ENCODE measurements at places on chromosomes 16 and 17. TPM values are rescaled to one million over a fixed set of nuclear protein-coding genes. Genes with fewer than 3 reads are reported as not detected.

The CLDN6 gene
- total RNA-seq = not detected

GRCh38 chr17:46722662-46723285, 95.7 kb downstream of the WNT3 start:
- DNase-seq = no peak

- no peak for DNase-seq
These were observed 7.8 kb downstream of the PLXDC1 start for GRCh38 chr17:39143552-39144093.

The P2RX1 gene
- 0.61 TPM for total RNA-seq

- no peak for DNase-seq
These were observed 1.0 kb upstream of the GCSH start for GRCh38 chr16:81097230-81097629.

GRCh38 chr16:64428463-64429113, 693.3 kb downstream of the CDH11 start:
- DNase-seq = no peak

DNA sequence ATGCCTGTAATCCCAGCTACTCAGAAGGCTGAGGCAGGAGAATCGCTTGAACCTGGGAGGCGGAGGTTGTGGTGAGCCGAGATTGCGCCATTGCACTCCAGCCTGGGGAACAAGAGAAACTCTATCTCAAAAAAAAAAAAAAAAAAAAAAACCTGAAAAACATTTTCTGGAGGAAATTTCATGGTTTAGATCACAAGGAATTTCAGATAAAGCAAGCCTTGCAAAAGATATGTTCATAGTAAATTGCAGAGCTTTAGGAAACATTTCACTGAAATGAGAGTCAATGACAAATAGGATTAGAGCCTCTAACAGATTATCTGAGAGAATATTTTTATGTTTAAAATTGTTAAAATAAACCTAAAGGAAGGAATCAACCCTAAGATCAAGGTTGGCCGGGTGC, 3.2 kb downstream of the TAF15 start:
- no peak for DNase-seq

- DNase-seq = no peak
These were observed 90.8 kb upstream of the DNAH17 start for GRCh38 chr17:78667741-78668640.
